Aorta (tissue), 5 donors: ENCODE measurements at places on chromosomes 6 and 20. TPM values are rescaled to one million over a fixed set of nuclear protein-coding genes. Genes with fewer than 3 reads are reported as not detected.

GRCh38 chr20:57200882-57201695 lies 65.4 kb downstream of the BMP7 start:
- no peak overlapping the region for H3K27ac ChIP-seq
- H3K36me3 ChIP-seq: no peaks in the 10 kb centered on the region
- no peaks in the 10 kb centered on the region for H3K4me1 ChIP-seq
- no peaks in the 10 kb centered on the region for H3K27me3 ChIP-seq
- H3K4me3 ChIP-seq: no peak overlapping the region

DNA sequence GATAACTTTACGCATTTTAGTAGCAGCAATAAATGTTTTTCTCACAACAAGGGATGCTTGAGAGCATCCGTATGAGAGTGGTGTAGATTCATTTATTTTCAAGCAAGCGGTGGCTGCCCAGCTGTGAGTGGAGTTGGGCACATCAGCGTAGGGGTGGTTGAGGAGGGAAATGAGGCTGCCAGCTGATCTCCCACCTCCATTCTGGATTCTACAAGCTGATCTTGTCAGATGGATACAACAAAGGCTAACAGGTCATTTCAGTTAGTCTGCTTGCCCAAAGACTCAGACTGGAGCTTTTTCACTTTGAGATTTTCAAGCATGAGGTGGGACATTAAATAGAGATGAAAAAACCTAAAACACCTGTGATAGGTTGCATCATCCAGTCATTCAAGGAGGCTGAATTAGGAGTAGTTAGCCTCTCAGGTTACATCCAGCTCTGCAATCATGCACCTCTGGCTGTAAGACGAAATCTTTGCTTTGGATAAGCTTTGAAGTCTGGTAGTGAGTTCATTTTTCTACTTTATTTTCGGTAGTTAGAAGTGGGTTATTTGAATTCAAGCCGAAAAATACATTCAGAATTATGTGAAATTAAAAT lies 1.9 kb upstream of the BACH2 start:
- H3K4me1 ChIP-seq: no peaks in the 10 kb centered on the region
- H3K4me3 ChIP-seq: no peak overlapping the region
- no peaks in the 10 kb centered on the region for H3K36me3 ChIP-seq
- H3K27ac ChIP-seq: no peak overlapping the region

DNA sequence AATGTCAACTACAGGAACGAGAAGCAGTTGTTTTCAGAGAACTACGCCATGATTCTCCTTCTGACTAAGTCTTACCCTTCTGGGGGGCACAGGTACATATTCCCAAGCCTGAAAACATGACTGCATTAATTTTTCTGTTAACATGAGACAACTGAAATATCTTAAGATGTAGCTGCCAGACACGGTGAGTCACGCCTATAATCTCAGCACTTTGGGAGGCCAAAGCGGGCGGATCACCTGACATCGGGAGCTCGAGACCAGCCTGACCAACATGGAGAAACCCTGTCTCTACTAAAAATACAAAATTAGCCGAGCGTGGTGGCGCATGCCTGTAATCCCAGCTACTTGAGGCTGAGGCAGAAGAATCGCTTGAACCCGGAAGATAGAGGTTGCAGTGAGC lies 21.7 kb downstream of the TBC1D20 start:
- H3K27ac ChIP-seq: no peak overlapping the region
- H3K4me3 ChIP-seq: no peak overlapping the region
- DNase-seq: no peak
- no peaks in the 10 kb centered on the region for H3K27me3 ChIP-seq
- peaks cover 12% of the 10 kb centered on the region for H3K36me3 ChIP-seq

DNMT3B gene
- polyA plus RNA-seq: 0.25 TPM
